ENCODE measurements at places on chromosomes 3 and 15.

DNA sequence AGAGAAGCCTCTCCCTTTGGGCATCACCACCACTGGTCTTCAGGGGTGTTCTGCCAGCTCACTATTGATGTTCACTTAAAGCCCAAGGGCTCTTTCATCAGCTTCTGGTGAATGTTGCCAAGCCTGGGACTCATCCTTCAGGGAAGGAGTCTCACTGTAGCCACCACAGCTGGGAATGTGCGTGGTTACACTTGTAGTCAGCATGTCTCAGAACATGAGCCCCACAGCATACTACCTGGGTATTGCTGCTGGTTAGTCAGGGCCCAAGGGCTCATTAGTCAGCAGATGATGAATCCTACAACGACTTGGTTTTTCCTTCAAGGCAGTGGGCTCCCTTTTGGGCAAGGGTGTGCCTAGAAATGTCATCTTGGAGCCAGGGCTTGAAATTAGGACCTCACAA, 412.9 kb downstream of the VGLL3 start:
- DNase-seq: no peak

DNA sequence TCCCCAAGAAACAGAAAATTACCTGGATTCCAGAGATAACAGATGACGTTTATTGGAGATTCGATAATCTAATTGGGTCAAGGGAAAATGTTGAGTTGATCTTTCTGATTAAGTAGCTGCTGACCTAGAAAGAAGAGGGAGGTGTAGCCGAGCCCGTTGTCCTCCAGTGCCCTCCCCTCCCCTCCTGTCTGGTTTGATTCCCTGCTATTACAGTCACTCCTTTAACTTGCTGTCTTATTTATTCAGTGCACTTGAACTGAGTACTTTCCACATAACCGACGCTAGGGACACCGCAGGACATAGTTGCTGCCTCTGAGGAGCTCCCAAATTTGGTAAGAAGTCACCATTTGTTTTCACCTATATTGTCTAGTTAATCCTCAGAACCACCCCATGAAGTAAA, 103.7 kb downstream of the AQP9 start:
- DNase-seq: no peak

DNA sequence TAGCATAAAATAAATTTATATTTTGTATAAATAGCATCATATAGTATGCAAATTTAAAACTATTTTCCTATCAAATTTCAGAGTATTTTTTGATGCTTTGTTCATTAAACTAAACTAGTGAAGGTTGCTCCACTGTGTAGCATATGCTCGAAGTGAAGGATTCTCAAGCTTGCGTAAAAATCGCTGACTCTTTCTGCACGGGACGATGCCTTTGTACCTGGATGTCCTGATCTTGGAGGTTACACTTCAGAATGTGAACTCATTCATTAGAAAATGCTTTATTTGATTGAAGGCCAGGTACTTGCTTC, 305.0 kb downstream of the WDR72 start:
- DNase-seq: no peak

DNA sequence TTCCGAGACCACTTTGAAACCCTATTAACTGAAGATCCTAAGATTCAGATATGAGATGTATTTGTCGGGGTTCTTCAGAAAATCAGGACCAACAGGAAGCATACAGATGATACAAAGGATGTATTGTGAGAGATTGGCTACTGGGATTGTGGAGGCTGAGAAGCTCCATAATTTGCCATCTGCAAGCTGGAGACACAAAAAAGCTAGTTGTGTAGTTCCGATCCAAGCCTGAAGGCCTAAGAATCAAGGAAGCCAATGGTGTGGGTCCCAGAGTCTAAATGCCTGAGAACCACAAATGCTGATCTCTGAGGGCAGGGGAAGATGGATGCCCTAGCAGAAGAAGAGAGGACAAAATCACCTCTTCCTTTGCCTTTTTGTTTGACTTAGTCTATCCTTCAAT, 10.9 kb upstream of the PLSCR1 start:
- DNase-seq: no peak

DNA sequence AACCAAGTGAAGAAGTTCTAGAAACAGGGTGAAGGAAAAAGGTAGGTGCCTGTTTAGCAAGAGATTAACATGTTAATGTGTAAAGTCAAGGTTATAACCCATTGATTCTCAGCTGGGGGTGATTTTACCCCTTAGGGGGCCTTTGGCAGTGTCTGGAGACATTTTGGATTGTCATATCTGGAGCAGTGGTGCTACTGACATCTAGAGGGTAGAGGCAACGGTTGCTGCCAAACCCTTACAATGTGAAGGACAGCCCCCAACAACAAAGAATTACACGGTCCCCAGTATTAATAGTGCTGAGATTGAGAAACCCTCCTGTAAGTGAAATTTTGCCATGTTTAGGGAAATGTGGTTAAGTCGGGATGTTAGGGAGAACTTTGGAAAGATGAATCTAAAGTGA, 74.7 kb downstream of the CRYBG3 start:
- DNase-seq: no peak
